ENCODE measurements at places on chromosomes 3 and 15. TPM values are rescaled to one million over a fixed set of nuclear protein-coding genes. Genes with fewer than 3 reads are reported as not detected.

- no peak overlapping the region for H3K4me3 ChIP-seq
- H3K27ac ChIP-seq: no peak overlapping the region
- peaks cover 22% of the 10 kb centered on the region for H3K4me1 ChIP-seq
- DNase-seq: no peak
- no peaks in the 10 kb centered on the region for H3K36me3 ChIP-seq
Observed at GRCh38 chr3:52798978-52799476, 4.4 kb downstream of the ITIH3 start.

DNA sequence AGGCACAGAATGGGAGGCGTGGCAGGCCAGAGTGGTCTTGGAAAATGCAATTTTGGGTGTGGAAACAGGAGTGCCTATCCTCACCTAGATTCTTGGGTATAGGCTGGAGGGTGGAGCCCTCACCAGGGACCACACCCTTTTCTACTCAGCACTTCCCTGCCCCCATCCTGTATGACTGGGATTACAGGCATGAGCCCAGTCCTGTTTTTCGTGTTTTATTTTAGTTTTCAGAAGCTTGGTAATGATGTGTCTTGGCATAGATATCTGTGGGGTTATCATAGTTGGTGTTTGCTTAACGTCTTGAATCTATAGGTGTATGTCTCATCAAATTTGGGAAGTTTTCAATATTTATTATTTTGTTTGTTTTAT is 248.7 kb upstream of the CBLB start:
- H3K4me1 ChIP-seq: peaks cover 52% of the 10 kb centered on the region
- H3K27me3 ChIP-seq: no peaks in the 10 kb centered on the region
- no peak for DNase-seq
- no peak overlapping the region for H3K4me3 ChIP-seq
- no peak overlapping the region for H3K27ac ChIP-seq

The CAPN3 gene
- 1.2 TPM for total RNA-seq

GRCh38 chr3:141288336-141288990 is 56.8 kb downstream of the PXYLP1 start:
- H3K27ac ChIP-seq: no peak overlapping the region
- peaks cover 5% of the 10 kb centered on the region for H3K36me3 ChIP-seq
- no peaks in the 10 kb centered on the region for H3K27me3 ChIP-seq

DNA sequence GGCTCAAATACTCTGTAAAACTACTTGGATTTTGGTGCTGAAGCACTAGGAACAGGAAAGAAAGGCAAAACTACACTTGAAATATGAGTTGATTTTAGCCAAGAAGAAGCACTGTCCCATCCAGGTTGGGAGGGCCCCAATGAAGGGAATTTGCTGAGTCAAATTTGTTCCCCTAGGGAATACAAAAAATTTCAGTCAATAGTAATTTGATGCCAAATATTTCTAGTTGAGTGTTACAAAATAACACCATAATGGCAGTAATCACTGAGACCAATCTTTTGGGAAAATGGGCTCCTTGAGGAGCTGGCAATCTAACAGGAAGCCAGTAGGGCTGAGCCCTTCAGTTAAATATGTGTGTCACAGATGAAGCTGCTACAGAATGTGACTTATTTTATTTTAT is 896.9 kb downstream of the DIPK2A start:
- H3K27ac ChIP-seq: no peak overlapping the region
- peaks cover 4% of the 10 kb centered on the region for H3K36me3 ChIP-seq
- no peaks in the 10 kb centered on the region for H3K4me1 ChIP-seq
- no peaks in the 10 kb centered on the region for H3K27me3 ChIP-seq

The VPS8 gene
- total RNA-seq: 30.7 TPM

DNA sequence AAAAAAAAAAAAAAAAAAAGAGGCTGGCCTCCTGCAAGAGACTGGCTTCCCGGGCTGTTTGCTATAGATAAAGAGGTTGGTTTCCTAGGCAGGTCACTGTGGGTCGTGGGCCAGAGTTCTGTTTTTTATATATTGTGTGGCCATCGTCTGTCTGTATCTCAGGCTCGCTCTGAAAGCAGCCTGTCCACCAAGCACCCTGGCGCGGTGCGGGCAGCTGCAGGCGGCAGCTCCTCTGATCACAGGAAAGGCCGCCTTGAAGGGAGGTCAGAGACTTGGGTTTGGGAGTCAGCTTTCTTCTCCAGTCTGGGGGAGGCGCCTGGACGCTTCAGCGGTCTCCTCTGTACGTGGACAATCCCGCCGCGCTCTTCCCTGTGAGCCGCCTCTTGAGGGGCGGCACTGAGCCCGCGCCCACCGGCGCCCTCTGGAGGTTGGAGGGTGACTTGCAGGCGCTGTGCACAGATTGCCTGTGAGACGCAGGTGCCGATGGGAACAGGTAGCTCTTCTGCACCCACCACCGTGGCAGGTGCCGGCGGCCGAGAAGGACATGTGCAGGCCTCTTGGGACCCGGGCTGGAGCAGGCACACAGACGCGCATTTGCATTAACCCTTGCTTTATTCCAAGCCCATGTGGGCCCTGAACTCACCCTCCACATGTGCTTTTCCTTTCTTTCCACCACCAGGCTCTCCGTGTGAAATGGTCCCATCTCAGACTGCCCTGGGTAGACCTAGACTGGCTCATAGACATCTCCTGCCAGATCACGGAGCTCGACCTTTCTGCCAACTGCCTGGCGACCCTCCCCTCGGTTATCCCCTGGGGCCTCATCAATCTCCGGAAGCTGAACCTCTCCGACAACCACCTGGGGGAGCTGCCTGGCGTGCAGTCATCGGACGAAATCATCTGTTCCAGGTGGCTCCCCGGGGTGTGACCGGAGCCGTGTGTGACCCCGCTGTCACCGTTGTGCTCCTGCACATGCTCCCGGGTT is 89.3 kb downstream of the LRRK1 start:
- peaks cover 14% of the 10 kb centered on the region for H3K4me1 ChIP-seq
- DNase-seq: no peak
- peaks cover 22% of the 10 kb centered on the region for H3K36me3 ChIP-seq
- no peak overlapping the region for H3K27ac ChIP-seq
- no peaks in the 10 kb centered on the region for H3K27me3 ChIP-seq

DNA sequence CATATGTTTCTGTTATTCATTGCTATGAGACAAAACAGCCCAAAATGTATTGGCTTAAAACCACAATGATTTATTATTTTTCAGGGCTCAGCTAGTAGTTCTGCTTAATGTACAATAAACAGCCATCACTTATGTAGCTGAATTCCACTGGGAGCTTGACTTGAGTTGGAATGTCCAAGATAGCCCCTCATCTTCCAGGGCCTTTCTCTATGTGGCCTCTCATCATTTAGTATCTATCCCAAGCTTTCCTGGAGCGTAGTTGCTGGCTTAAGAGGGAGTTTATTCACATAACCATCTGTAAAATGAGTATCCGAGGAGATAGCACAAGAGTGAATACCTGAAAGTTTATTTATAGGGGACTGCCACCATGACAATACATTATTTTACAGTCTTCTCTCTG is 176.8 kb downstream of the EPHA6 start:
- no peaks in the 10 kb centered on the region for H3K27me3 ChIP-seq
- H3K4me3 ChIP-seq: no peak overlapping the region
- no peaks in the 10 kb centered on the region for H3K4me1 ChIP-seq
- no peak overlapping the region for H3K27ac ChIP-seq

The TIMP4 gene
- 0.89 TPM for total RNA-seq

DNA sequence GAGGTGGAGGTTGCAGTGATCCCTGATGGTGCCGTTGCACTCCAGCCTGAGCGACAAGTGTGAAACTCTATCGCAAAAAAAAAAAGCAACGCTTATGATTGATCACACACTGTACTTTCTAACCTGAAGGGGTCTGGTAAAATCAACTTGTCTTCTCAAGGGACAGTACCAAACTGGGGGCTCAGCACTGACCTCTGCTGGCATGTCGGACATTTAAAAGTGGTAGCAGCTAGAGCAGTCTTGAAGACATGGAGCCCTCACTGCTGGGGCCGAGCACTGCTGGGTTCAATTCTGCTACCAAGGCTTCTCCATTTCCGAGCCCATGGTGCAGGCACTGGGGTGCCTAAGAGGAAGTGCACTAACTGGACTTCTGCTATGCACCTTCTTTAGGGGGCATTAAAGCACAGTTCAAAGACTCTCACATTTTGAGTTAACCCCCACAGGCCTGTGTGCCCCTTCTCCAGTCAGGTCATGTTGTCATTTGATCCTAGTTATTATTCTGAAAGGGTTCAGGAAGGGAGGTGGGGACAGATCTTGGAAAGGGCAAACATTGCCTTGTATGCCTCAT is 26.4 kb upstream of the LAMP3 start:
- no peak for DNase-seq
- peaks cover 4% of the 10 kb centered on the region for H3K27me3 ChIP-seq
- no peaks in the 10 kb centered on the region for H3K36me3 ChIP-seq
- no peak overlapping the region for H3K4me3 ChIP-seq
- peaks cover 37% of the 10 kb centered on the region for H3K4me1 ChIP-seq
- no peak overlapping the region for H3K27ac ChIP-seq

- H3K27ac ChIP-seq: no peak overlapping the region
- H3K27me3 ChIP-seq: no peaks in the 10 kb centered on the region
- H3K36me3 ChIP-seq: peaks cover 41% of the 10 kb centered on the region
- no peak for DNase-seq
- peaks cover 68% of the 10 kb centered on the region for H3K4me1 ChIP-seq
Observed at GRCh38 chr3:172079326-172079976, 40.1 kb downstream of the FNDC3B start.

GRCh38 chr3:47016934-47017435 is 37.5 kb downstream of the NBEAL2 start:
- peak overlapping the region; percentile 59 for H3K4me3 ChIP-seq
- peak overlapping the region; percentile 86 for H3K27ac ChIP-seq
- H3K27me3 ChIP-seq: peaks cover 10% of the 10 kb centered on the region
- peak; percentile 74 for DNase-seq
- H3K36me3 ChIP-seq: peaks cover 38% of the 10 kb centered on the region
- peaks cover 53% of the 10 kb centered on the region for H3K4me1 ChIP-seq

The SPRED1 gene
- total RNA-seq: 38.8 TPM

- DNase-seq: peak; percentile 57
- no peaks in the 10 kb centered on the region for H3K27me3 ChIP-seq
- H3K4me1 ChIP-seq: peaks cover 50% of the 10 kb centered on the region
Observed at GRCh38 chr15:64503197-64503596, 42.8 kb downstream of the ZNF609 start.

The PLS1 gene
- 1.4 TPM for total RNA-seq

- H3K4me3 ChIP-seq: no peak overlapping the region
- peaks cover 33% of the 10 kb centered on the region for H3K36me3 ChIP-seq
- peak; percentile 53 for DNase-seq
Observed at GRCh38 chr15:101288905-101289513, 6.0 kb downstream of the SNRPA1 start.

The TM4SF1 gene
- 70.1 TPM for total RNA-seq

DNA sequence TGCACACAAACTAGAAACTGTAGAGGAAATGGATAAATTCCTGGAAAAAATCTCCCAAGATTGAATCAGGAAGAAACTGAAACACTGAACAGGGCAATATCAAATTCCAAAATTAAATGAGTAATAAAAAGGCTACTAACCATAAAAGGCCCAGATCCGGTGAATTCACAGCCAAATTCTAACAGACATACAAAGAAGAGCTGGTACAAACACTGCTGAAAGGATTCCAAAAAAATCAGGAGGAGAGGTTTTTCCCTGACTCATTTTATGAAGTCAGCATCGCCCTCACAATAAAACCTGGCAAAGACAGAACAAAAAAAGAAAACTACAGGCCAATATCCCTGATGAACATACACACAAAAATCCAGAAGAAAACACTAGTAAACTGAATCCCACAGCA is 462.4 kb upstream of the THBS1 start:
- DNase-seq: peak; percentile 95
- H3K4me1 ChIP-seq: peaks cover 87% of the 10 kb centered on the region
- peak overlapping the region; percentile 85 for H3K27ac ChIP-seq
- H3K27me3 ChIP-seq: no peaks in the 10 kb centered on the region
- peak overlapping the region; percentile 80 for H3K4me3 ChIP-seq

The TTC21A gene
- total RNA-seq: 2.6 TPM

DNA sequence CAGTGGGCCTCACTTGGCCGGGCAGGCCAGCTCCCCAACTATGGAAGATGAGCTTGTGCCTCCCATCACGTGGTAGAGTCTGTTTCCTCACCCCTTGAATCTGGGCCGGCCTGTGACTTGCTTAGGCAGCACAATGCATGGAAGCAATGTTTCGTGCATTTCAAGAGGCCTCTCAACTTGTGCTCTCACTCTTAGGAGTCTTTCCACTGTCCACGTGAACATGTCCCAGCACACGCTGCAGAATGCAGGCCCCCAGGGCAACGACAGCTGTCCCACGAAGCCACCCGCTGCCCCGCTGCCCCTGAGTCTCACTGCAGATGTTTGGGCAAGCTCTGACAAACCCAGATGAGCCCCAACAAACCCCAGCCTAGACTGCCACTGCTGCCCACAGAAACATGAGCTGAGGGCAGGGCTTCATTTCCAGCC is 27.2 kb upstream of the SLC41A3 start:
- H3K27me3 ChIP-seq: peaks cover 20% of the 10 kb centered on the region
- no peak overlapping the region for H3K4me3 ChIP-seq
- no peaks in the 10 kb centered on the region for H3K4me1 ChIP-seq
- H3K27ac ChIP-seq: no peak overlapping the region
- DNase-seq: no peak

DNA sequence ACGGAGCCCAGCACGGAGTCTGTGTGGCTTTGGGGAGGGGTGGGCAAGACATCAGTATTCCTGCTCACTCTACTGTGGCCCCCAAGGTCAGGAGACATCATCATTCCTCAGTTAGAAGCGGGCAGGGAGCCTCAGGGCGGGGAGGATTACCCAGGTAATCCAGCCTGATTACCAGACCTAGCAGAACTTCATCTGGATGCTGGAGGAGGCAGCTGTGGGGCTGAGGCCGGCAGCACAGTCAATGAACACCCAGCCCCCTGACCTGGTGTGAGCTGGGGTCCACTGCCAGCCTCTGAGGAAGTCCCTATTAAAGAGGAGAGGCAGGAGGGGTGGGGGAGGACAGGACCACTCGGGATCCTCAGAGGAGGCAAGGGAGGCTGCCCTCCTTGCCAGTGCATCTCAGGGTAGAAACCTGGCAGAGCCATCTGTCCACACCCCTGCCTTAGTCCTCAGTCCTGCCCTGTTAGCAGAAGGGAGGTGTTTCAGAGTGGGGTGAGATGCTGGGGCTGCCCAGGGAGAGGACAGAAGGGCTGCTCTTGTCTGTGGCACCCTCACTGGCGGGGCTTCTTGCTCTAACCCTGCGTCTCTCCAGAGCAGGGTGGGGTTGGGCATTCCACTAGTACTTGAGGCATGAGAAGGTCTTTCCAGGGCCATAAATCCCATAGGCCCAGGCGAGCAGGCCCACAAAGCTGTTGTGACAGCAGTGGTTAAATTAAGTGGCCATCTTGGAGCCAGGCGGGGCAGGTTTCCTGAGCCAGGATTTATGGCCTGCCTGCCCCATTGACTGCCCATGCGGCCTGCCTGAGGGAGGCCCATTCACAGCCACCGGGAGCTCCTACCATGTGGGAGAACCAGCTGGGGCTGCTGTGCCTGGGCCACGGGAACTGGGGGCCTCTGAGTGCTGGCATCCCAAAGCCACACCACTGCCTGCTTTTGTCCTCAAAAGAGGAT is 82.1 kb downstream of the LINGO1 start:
- H3K27me3 ChIP-seq: peaks cover 2% of the 10 kb centered on the region
- no peak for DNase-seq
- H3K4me3 ChIP-seq: no peak overlapping the region
- no peak overlapping the region for H3K27ac ChIP-seq
